ENCODE measurements at places on chromosomes 16 and 17.

- no peak for DNase-seq
Measured at GRCh38 chr17:29826114-29826692, 103.8 kb downstream of the SSH2 start.

DNA sequence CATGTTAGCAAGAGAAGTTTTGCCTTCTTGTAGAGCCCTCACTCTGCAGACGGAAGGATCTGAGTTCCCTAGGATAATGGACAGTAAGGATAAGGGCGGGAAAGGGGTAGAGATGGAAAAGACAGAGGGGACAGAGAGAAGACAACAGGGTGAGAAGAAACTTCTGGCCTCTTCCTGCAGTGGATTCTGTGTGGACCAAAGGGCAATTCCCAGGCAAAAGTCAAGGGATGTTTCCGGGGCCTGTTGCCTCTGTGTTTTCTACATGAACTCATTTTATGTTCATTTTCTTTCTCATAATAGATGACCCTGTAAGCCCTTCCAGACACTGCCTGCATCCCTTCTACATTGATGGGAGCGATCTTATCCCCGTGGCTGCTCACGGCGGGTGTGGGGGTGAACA, 647 bp upstream of the TMEM238L start:
- no peak for DNase-seq

GRCh38 chr16:31487720-31488467, 5.0 kb downstream of the SLC5A2 start:
- peak; percentile 69 for DNase-seq

- no peak for DNase-seq
Measured at GRCh38 chr17:9306086-9306485, 269.5 kb downstream of the STX8 start.

DNA sequence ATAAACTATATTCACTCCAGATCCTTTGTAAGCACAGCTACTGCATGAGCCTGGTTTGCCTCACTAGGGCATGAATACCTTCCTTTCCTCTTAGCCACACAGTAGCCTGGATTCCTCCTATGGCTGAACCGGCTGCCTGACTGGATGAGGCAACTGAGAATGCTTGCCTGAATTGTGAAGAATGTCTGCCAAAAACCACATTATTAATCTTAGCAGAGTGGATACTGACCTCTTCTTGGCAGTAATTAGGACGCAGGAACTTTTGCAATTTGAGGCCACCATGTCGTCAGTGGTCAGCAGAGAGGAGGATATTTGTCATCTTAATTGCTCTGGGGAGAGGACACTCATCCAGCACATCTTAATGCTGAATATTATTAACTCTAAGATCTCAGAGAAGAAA, 651.8 kb upstream of the GOT2 start:
- no peak for DNase-seq

DNA sequence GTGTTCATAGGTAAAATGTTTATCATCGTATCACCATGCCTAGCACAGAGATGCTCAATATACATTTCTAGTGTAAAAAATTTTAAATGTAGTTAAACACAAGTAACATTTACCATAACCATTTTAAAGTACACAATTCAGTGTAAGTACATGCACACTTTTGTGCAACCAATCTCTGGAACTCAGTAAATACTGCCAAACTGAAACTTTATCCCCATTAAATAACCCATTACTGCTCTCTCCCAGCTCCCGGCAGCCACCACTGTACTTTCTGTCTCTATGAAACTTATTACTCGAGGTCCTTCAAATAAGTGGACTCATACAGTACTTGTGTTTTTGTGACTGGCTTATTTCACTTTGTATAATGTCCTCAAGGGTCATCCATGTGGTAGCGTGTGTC, 29.0 kb downstream of the RMI2 start:
- DNase-seq, result no peak

DNA sequence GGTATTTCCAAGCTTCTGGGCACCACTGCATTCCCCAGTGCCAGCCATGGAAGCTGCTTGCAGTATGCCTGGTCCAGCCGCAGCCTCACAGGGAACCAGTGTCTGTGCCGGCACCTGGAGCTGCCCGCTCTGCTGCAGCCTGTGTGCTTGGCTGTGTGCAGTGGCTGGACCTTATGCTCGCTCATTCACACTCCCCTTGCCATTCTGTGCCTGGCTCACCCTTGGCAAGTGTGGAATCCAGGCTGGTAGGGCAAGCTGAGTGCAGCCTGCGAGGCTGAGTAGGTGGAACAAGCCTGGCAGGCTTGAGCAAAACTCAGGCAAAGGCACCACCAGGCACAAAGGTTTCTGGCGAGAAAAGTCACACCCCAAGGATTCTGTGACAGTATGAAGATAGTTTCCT, 144.0 kb downstream of the MYO1D start:
- DNase-seq, result no peak

DNA sequence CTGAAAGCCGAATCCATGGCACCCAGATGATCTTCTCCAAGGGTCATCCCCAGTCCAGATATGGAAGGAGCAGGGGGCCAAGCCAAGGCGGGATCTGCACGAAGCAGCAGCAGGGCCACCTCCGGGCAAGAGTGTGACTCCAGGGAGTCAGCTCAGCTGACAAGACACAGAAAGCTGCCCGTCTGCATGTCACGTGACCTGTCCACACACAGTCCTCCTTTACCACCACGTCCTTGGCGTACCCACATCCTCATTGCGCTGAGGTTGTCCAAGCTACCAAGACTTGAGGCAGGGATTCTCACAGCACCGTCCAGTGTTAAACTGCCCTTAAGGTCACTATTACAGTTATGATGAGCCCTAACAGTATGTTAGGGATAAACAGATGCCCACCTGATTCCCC, 11.3 kb upstream of the CYTH1 start:
- no peak for DNase-seq

DNA sequence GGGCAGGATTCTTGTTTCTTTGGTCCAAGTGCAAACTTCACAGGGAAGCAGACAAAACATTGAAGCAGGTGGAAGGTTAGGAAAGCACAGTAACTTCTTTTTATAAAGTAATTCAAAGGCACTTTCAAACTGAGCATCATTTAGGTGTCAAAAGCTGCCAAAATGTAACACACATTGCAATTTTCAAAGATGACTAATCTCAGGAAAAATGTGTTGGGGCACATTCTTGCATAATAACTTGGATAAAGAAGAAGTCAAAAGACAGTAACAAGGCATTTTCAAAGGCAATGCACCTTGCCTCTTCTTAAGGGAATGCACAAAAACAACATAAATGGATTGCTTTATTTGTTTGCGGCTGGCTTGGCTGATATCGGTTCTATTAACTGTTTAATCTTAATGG, 3.6 kb downstream of the KCNJ2 start:
- no peak for DNase-seq

- no peak for DNase-seq
Measured at GRCh38 chr16:78259873-78260272, 160.4 kb downstream of the WWOX start.

- peak; percentile 74 for DNase-seq
Measured at GRCh38 chr17:47719411-47720152, 13.5 kb upstream of the TBX21 start.

GRCh38 chr17:7262935-7263800, 890 bp upstream of the CLDN7 start:
- DNase-seq, result no peak

- DNase-seq, result no peak
Measured at GRCh38 chr17:81517339-81518112, 4.9 kb upstream of the ACTG1 start.

- DNase-seq, result no peak
Measured at GRCh38 chr17:72578817-72579470, 458.1 kb downstream of the SOX9 start.

DNA sequence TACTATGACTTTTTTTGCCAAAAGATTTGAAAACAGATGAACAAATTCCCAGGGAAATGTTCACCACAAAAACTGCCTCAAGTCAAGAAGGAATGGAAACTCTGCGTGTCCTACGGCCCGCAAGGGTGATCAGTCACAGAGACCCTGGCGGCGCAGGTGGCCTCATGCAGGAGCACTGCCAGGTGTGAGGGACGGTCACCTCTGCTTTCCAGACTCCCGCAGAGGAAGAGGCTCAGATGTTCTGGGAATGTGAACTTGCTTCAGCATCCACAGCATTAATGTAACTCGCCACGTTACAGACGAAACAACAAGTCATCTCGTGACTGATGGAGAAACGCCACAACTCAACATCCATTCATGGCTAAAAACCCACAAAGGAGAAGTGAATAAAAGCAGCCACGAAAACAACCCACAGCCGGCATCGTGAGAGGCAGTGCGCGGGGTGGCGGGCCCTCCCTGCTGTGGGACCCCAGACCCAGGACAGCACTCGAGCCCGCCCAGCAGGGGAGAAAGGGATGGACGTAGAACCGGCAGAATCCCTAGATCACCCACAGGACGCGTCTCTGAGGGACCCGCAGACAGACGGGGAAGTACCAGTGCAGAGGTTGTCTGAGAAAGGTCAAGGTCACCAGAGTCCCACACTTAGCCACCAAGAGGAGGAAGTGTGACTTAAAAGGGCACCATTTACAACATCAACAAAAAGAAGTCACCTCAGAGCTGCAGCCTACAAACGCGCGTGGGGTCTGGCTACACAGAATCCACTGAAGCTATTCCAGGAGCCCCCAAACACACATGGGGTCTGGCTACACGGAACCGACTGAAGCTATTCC, 76.9 kb upstream of the GNG13 start:
- DNase-seq, result no peak

Data from activated CD4-positive, alpha-beta T cell treated with anti-CD3 and anti-CD28 coated beads, Interleukin-2, amount 10 ng/mL, durations not matched to agents 7 days and 5 days (primary cell).